ENCODE measurements at places on chromosomes 7 and 10. TPM values are rescaled to one million over a fixed set of nuclear protein-coding genes. Genes with fewer than 3 reads are reported as not detected.

GRCh38 chr7:3896169-3896765 is 595.2 kb downstream of the SDK1 start:
- no peak for DNase-seq

DNA sequence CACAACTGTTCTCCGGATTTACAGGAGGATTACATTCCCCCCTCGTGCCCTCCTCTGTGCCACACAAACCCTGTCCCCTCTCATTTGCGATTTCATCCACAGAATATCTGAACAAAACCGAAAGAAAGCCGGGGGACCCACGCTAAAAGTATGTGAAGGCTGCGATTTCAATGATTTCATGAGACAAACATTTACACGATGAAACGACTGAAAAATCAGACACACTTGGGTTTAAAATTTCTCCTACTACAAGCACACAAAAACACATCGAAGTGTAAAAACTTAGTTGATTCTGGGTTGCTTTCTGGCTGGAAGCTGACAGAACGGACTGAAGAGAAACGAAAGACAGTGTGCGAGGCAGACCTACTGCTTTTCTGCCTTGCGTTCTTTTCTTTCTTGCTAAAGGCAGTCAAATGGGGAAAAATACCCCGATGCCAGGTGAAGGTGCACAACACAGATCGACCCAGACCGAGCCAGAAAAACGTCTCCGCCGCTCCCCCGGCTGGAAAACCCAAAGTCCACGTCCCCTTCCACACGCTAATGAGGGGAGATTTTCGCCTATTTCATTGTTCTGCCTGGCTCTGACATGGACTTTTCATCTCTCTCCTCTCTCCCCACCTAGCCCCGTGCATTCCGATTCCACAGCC is 1.2 kb downstream of the HIPK2 start:
- DNase-seq: peak; percentile 56

DNA sequence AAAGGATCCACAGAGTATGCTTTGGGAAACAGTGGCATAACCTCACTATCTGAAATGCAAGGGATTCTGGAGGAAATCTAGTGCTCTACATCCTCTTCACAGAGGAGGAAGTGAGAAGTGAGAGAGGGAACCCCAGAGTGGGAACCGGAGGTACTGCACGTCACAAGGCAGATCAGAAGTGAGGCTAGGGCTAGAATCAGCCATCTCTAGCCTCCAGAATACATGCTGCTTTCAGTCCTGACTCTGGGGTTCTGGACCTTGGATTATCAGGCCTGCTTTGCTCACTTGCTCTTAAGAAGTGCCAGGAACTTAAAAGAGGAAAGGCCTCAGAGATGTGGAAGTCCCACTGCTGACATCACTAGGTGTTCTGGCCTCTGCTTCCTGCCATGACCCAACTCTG is 25.7 kb downstream of the ZNF503 start:
- DNase-seq: no peak

GRCh38 chr7:37493123-37493522 is 44.5 kb upstream of the ELMO1 start:
- no peak for DNase-seq

- DNase-seq: no peak
Observed at GRCh38 chr7:83850125-83850524, 201.2 kb upstream of the SEMA3E start.

- DNase-seq: no peak
Observed at GRCh38 chr7:55484241-55484640, 88.1 kb downstream of the VOPP1 start.

- DNase-seq: no peak
Observed at GRCh38 chr10:301536-301935, 166.3 kb downstream of the ZMYND11 start.

GRCh38 chr7:44333911-44334733 is 8.7 kb upstream of the CAMK2B start:
- no peak for DNase-seq

PRTFDC1 gene
- polyA plus RNA-seq: 6.0 TPM

GPR141 gene
- polyA plus RNA-seq: not detected

ETV1 gene
- 5.9 TPM for polyA plus RNA-seq
